ENCODE measurements at places on chromosomes 7 and 10. TPM values are rescaled to one million over a fixed set of nuclear protein-coding genes. Genes with fewer than 3 reads are reported as not detected.

Gene TRPV5
- not detected for total RNA-seq

Gene ST8SIA6
- total RNA-seq = 0.24 TPM

Gene PSD
- 3.0 TPM for total RNA-seq

Gene ZCCHC24
- 43.8 TPM for total RNA-seq

Gene ABCB1
- total RNA-seq = not detected

Gene HBP1
- 49.4 TPM for total RNA-seq

Gene GDF2
- total RNA-seq = not detected

Gene AHCYL2
- 11.0 TPM for total RNA-seq

Gene EGFR
- total RNA-seq = 13.6 TPM

Gene FEZF1
- not detected for total RNA-seq

DNA sequence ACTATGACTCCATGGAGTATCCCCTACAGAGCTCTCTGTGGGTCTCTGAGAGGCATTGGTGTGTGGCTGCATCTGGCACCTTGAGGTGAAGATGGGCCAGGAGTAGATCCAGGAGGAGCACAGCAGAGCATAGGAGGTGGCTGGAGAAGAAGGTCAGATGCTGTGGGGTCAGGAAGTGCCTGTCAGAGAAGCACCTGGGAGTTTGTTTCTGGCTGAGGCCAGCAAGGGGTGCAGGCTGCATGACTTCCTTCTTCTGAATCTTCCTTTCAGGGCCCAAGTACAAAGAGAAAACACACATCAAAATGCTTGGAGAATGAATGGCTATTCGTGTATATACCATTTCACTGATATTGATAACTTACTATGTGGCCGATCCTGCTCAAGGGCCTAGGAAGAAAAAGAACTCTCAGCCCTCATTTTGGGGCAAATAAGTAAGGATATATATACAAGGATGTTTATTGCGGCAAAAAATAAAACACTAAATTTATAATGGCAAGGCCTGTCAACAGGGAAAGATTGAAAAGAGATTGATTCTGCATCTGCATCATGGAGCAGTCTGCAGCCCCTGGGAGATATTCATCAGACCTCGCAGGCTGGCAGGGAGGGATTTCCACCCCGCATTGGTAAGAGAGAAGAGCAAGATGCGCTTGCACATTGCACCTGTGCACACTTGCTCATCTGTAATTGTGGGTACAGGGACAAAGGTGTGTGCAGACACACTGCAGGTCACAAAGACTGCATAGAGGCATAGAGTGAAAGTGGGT lies 39.2 kb downstream of the PTPRE start:
- no peak for DNase-seq

- DNase-seq = no peak
Observed at GRCh38 chr10:52961323-52961722, 188.7 kb upstream of the MBL2 start.

DNA sequence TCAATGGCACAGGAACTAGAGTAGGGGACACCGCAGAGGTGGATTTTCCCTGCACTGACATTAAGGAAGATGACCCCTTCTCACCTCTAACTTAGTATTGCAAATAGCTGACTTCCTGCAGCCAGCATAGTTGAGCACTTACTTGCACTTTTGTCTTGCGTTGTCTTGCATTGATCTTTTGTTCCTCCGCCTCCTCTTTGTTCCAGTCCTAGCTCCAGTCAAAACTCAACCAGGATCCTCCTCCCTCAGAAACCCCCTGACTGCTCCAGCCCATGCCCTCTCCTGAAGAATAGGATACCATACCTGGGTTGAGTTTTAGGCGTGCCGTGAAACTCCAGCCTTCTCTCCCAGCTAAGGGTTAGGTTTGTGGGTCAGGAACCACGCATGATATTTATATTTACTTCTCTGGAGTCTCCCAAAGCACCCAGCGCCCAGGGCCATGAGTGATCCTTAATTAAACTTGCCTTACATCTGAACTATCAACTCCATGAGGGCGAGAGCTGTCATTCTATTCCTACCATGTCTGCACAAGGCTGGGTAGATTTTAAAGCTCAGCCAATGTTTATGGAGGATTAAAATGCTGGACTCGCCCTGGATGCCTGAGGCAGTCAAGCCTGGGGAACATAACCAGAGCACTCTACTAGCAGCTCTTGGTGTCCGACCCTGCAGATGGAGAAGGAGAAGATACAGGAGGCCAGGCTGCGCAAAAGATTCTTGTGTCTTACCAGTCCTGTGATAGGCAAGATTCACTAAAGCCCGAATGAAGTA lies 14.1 kb downstream of the ZNF467 start:
- no peak for DNase-seq

- DNase-seq = no peak
Observed at GRCh38 chr10:130127364-130128061, 8.7 kb upstream of the GLRX3 start.

DNA sequence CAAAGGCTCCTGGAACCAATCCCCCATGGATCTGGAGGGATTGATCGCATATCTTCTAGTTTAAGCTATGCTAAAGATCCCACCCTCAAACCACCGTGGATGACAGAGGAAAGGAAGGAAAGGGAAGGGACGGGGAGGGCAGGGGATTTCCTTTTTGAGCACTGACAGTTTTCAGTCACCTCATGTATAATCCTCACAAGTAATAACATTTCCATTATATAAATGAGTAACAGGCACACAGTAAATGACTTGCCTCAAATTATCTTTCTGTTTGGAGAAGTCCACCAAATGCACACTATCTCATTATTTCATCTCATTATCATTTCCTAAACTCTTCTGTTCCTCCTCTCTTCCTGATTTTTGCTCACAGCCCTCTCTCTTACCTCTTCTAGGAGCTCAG lies 127.1 kb upstream of the AOAH start:
- no peak for DNase-seq

- no peak for DNase-seq
Observed at GRCh38 chr10:72337039-72337629, 17.6 kb downstream of the DNAJB12 start.

DNA sequence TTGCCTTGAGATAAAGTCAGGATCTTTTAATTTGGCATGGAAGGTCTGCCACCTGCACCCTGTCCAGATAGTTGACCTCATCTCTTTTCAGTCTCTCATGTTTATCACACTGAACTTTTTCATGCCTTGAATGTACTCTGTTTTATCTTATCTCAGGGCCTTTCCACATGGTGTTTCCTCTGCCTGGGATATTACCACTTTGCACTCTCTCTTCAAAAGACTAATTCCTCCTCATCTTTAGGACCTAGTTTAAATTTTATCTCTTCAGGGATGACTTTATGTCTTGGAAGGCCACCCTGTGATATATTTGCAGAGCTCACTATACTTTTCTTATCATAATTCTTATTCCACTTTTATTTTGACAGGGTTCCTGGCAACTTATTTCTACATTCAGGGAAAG lies 150.0 kb downstream of the DNAJB9 start:
- DNase-seq = no peak

DNA sequence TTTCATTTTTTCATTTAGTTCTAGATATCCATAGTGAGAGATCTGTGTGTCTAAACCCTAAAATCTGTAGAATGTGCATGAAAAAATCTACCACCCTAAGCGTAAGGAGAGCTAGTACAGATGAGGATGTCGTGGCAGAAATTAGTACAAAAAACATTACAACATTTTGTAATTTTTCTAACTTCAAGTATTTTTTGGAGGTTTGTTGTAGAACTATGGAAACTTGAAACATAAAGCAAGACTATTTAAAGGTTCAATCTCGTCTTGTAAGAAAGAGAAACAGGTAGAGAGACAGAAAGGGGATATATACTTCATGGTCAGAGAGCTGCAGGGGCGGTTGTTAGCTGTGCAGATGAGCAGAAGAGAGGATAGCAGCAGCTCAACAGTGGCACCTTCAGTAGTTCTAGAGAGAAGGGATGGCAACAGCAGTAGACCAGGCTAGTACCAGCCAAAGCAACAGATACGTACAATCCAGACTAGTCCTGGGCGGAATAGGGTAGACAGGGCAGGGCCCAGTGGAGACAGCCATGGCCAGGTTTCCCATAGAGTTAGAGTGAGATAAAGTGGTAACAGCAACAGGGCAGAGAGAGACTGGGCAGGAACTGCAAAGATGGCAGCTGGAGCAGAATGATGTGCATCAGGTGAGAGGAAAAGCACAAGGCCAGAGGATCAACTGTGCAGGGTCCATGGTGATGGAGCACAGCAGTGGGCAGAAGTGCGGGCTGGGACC lies 145.2 kb downstream of the FRMD4A start:
- no peak for DNase-seq

- no peak for DNase-seq
Observed at GRCh38 chr7:103418241-103418640, 27.8 kb downstream of the SLC26A5 start.

DNA sequence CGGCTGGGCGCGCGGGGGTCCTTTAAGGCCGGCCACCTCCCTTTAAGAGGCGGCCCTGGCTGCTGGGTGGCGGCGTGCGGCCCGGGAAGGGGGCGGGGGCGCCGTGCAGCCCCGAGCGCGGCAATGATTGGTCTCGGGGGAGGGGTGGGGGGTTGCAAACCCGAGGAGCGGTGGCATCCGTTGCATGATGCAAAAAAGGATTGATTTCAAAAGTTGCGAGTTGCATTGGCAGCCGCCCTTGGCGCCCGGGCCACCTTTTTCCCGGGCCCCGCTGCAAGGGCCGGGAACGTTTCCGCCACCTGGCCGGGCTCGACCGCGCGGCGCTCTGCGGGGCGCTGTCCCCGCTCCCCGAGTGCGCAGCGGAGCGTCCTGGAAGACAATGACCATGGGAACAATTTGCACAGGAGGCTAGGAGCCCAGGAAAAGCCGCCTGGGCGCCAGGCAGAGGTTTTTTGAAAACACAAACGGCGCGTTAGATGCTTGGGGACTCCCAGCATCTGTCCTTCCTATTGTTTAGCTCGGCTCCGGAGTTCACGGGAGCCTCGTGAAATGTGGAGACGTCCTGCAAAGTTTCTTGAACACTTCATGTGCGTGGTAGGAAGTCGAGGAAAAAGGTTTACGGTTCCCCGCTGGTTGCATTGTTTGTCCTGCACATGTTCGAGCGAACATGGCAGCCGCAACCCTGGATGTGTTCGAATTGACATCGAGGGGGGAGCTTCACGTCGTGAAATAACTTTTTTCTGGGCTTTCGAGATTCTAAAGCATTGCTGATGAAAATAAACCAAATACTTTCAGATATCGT lies at the start of gene SEPHS1:
Gene SEPHS1, minus strand, starts transcription at position 78 of the 802 bp plus-strand sequence. CDS start 3,343 bp downstream, outside the sequence.
- no peak for DNase-seq

GRCh38 chr7:149728491-149729375 lies 44.7 kb downstream of the ZNF467 start:
- peak; percentile 91 for DNase-seq

GRCh38 chr10:127354992-127355391 lies 158.6 kb upstream of the INSYN2A start:
- no peak for DNase-seq

- no peak for DNase-seq
Observed at GRCh38 chr10:10917031-10917430, 100.6 kb upstream of the CELF2 start.

DNA sequence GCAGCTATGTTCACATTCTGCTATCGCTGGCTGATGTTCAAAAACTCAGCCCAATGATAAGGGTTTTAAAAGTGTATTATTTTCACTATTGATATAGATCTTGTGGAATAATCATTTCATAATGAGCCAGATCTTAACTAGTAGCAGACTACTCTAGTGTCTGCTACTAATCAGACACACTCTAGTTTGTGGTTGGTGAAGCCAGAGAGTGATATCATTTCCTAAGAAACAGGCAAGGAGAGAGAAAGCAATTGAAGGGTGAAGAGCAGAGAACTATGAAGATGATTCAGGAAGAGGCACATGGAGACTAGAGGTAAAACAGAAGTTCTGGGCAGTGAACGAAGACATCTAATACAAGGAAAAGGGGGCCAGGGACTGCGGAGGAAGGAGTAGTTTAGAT lies 58.2 kb upstream of the BET1 start:
- DNase-seq = no peak

DNA sequence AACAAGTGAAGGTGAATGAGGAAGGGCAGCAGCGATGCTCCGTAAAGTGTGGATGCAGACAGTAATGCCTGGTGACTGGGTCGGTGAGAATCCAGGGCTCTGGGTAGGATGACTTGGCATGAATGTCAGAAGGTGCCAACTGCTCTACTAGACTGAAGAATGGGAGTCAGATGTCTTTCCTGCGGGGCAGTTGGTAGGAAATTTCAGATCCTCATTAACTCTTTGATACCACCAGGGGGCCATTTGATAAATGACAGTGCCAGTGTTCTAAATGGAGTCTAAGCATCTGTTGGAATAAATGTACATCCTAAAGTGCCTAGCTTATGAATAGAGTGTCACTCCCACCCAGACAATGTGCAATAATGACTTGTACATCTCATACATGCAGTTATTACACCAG lies 462.0 kb downstream of the GRM8 start:
- DNase-seq = no peak

DNA sequence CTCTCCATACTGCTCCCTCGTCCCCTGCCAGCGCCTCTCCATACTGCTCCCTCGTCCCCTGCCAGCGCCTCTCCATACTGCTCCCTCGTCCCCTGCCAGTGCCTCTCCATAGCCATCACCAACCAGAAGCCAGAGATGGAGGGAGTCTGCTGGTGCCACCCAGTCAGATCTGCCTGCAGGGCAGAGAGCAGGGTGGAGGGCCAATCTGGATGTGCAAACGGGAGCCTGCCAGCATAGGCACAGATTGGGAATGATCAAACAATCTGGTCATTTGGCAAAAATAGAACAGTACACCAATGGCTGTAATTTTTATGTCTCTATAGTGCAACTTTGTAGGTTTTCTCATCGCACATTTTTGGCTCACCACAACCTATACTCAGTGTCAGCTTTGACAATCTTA lies 76.9 kb upstream of the LRRC4 start:
- no peak for DNase-seq

GRCh38 chr10:116674901-116675423 lies 54.2 kb downstream of the PNLIPRP2 start:
- DNase-seq = no peak

- DNase-seq = no peak
Observed at GRCh38 chr7:113143486-113144257, 25.3 kb upstream of the SMIM30 start.

DNA sequence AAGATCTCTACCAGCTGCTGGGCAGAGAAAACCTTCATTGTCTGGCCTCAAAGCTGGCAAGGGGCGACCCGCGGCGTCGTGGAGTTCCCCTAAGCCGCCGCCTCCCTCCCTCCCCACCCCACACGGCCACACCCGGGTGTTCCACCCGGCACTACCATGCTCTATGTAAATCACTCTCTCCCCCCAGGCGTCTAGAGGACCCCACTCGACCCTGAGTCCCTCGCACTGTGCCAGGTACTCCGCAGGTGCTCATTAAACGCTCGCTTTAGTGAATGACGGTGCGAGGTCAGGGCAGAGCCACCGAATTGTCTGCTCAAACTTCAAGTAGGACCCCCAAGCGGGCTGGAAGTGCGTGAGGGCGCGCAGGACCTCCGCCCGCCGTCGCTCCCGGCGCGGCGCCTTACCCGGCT lies 628 bp downstream of the PARP12 start:
- no peak for DNase-seq

- DNase-seq = no peak
Observed at GRCh38 chr7:35558841-35559240, 136.1 kb downstream of the HERPUD2 start.

GRCh38 chr10:131811630-131812403 lies 89.0 kb upstream of the PPP2R2D start:
- no peak for DNase-seq
